ENCODE measurements at places on chromosomes 4 and X. TPM values are rescaled to one million over a fixed set of nuclear protein-coding genes. Genes with fewer than 3 reads are reported as not detected.

The PCDH18 gene
- total RNA-seq: 0.87 TPM

The GC gene
- total RNA-seq: not detected

The TCEANC gene
- total RNA-seq: 3.9 TPM

The SHROOM4 gene
- total RNA-seq: 8.2 TPM

The GYPE gene
- 0.39 TPM for total RNA-seq

The EGFL6 gene
- not detected for total RNA-seq

The PGAM4 gene
- total RNA-seq: not detected

The USP17L11 gene
- total RNA-seq: not detected

The PRR32 gene
- total RNA-seq: not detected

The REELD1 gene
- not detected for total RNA-seq

The GLUD2 gene
- 0.54 TPM for total RNA-seq

The MMAA gene
- total RNA-seq: 5.5 TPM

The TECRL gene
- total RNA-seq: not detected

The CSN3 gene
- total RNA-seq: not detected

The GPR82 gene
- not detected for total RNA-seq

The SLITRK2 gene
- not detected for total RNA-seq

The HUWE1 gene
- total RNA-seq: 149 TPM

The TSPAN7 gene
- total RNA-seq: not detected

The GLRA2 gene
- not detected for total RNA-seq

The TCP11X2 gene
- total RNA-seq: not detected

The SLC6A14 gene
- not detected for total RNA-seq

The MAGEB17 gene
- not detected for total RNA-seq

The GAGE2A gene
- not detected for total RNA-seq

The GATA1 gene
- total RNA-seq: not detected

The FUNDC1 gene
- total RNA-seq: 11.2 TPM

The SLC2A9 gene
- total RNA-seq: 0.22 TPM

The PAK3 gene
- total RNA-seq: not detected

The IL21 gene
- not detected for total RNA-seq

The EMCN gene
- total RNA-seq: not detected

The AASDH gene
- 9.9 TPM for total RNA-seq

The TMLHE gene
- 15.2 TPM for total RNA-seq

The IL2 gene
- not detected for total RNA-seq

The FGB gene
- total RNA-seq: not detected

The FMR1 gene
- total RNA-seq: 50.6 TPM

The CT45A5 gene
- not detected for total RNA-seq

The CSAG1 gene
- total RNA-seq: not detected

The GPRIN3 gene
- total RNA-seq: not detected

The SMARCA1 gene
- 92.3 TPM for total RNA-seq

The C4orf50 gene
- under 0.01 TPM for total RNA-seq

The ERAS gene
- not detected for total RNA-seq

The DMRTC1 gene
- not detected for total RNA-seq

The MAGEE1 gene
- total RNA-seq: 3.1 TPM

The ADAM29 gene
- total RNA-seq: not detected

The RGN gene
- total RNA-seq: 0.79 TPM

The USP17L17 gene
- total RNA-seq: not detected

The QRFPR gene
- total RNA-seq: not detected

All from placental epithelial cell (primary cell).